ENCODE measurements at places on chromosomes 1 and 21.

DNA sequence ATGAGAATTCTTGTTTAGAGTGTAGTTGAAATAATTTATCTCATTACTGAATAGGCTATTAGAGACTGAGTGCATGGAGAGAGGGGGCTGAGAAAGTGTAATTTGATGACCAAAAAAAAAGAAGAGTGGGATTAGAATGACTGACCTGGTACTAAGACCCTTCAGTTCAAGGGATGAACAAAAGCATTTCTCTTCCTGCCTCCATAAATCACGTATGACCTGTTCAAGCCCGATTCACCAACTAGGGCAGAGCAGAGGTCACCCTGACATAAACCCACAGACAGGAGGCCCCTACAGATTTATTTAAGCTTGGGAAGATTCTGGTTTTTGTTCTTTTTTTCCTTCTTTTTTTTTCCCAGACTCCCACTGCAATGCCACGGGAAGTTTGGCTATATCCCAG is 123.7 kb upstream of the COP1 start:
- no peak for DNase-seq

- DNase-seq: no peak
Measured at GRCh38 chr1:43455213-43455889, 1.6 kb upstream of the HYI start.

DNA sequence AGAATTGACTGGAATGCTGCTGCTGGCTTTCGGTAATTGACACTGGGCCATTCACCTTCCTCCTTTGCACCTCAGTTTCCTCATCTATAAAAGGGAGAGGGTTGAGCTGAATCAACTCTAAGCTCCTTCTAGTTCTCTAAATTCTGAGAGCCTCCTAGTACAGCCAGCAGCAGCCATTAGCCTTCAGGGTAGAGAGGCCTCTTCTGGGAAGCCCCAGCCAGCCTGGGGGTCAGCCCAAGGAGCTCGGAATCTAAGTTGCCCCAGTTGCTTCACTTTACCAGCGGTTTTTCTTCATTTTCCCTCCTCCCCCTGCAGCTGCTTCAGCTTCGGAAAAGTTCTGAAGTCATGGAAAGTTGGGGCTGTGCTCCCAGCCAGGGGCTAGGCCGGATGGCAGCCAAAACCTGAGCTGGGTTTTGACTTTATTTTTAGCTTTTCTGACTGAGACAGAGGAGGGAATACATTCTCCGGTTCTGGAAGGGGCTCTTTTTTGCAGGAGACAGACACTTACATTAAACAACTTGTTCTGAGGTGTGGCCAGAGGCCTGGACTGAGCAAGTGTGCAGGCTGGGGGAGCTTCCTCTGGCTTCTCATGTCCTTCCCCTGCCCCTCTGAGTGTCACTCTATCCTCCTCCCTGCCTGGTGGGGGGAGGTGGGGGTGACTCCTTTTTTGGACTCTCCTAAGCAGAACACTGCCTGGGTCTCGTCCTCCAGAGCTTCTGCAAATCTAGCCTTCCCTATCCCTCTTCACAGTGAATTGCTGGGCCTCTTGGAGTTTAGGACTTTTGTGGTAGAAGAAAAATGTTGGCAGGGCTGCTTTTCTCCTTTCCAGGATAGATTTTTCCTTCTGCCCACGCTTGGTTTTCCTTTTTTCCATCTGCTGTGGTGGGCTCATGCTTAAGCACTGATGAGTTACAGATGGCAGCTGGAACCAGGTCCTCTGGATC is 14.4 kb downstream of the LMNA start:
- DNase-seq: peak; percentile 13

DNA sequence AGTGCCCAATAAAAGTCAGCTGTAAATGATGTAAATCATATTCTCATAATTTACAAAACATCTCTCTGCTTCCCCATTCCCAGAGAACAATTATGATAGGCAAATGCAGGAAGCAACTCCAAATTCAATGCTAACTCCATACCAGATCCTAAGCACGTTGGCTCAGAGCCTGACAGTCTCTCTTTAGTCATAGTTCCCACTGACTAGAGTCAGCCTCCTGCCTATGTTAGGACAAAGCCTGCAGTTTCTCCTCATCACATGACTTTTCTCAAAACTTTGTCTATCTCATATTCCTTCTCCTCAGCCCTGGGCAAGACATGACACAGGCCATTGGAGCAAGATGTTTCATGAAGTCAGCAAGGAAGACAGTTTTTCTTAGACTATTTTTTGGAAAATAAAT is 101.5 kb upstream of the COL24A1 start:
- no peak for DNase-seq

GRCh38 chr1:20474333-20474975 is 11.6 kb downstream of the CAMK2N1 start:
- DNase-seq: no peak

GRCh38 chr1:27891196-27891889 is 19.0 kb downstream of the THEMIS2 start:
- peak; percentile 71 for DNase-seq

DNA sequence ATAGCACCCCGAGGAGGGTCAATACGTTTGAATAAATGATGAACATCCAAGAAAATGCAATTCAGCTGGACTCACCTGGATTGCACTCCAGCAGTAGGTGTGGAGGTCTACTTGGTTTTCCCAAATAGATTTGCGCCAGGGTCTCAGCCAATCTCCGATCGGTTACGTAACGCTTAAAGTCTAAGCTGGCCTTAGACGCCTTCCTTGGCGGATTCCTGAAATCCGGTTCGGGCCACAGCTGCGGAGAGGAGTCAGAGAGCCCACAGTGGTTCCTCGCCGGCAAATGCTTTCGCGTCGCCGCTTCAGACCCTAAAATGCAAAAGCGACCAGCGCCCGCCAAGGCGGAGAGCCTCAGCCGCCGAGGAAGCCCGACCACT is 322 bp downstream of the TFB2M start:
- no peak for DNase-seq

DNA sequence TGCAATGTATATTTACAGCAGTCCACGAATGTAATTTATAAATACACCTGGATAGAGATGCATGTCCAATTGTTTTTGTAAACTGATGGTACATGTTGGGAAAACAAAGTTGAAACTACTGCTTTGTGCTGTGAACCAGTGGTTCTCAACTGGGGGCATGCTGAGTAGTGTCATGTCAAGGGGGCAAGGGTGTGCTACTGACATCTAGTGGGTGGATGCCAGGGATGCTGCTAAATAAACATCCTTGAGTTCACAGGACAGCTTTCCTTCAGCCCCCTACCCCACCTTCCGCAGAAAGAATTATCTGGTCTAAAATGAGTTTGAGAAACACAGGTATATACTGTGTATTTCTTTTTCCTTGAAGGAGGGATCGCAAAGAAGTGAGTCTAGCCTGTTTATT is 95.9 kb downstream of the RASAL2 start:
- DNase-seq: no peak

DNA sequence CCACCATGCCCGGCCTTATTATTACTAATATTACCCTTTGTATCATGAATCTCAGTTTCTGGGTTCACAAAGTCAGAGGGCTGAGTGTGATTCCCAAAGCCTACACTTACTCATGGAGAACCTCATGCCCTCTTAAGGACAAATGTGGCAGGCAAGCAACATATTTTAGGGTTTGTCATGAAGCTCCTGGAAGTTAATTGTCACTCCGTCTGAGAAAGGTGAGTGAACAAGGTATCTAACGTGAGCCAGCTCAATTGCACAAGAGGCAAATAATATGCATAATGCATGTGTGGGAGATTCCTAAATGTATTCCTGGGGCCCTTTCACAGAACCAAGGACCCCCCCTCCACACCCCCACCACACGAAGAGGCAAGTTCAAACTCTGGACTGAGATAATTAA is 10.1 kb upstream of the TIAM1 start:
- DNase-seq: no peak

- DNase-seq: no peak
Measured at GRCh38 chr1:37677808-37678207, 14.5 kb upstream of the CDCA8 start.

DNA sequence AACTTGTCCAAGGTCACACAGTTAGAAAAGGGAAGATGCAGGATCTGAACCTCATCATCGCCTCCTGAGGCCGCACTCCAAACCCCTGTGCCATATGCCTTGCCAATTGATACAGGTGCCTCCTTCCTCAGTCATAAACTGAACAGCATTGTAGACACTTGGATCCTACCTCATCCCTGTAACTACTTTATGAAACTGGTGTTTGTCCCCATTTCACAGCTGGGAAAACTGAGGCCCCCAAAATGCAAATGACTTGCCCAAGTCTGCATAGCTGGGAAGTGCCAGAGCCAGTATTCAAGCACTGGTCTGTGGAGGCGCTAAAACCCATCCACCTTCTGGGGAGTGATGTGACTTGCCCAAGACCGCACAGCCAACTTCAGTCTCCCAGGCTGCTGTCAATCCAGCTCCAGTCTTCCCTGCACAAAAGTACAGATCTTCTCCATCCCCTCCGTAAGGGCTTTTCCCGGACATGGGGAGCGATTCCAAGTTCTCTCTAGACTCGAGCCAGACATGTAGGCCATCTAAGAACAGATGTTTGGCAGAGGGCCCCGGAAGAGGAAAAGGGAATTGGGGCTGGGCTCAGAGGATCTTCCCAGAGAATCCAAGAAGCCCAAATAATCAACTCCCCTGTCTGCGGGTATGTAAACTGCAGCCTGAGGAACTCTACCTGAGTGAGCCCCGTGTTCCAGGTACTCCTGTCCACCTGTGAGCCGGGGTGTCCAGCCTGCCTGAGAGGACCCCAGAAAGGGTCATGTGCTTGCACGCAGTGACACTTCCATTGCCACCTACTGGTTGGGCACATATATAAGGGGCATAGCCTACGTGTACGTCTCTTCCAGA is 60.5 kb downstream of the SYT2 start:
- no peak for DNase-seq

GRCh38 chr1:53090227-53091147 is 28.5 kb downstream of the PODN start:
- peak; percentile 17 for DNase-seq

GRCh38 chr1:202656951-202657646 is 53.2 kb downstream of the SYT2 start:
- DNase-seq: no peak

DNA sequence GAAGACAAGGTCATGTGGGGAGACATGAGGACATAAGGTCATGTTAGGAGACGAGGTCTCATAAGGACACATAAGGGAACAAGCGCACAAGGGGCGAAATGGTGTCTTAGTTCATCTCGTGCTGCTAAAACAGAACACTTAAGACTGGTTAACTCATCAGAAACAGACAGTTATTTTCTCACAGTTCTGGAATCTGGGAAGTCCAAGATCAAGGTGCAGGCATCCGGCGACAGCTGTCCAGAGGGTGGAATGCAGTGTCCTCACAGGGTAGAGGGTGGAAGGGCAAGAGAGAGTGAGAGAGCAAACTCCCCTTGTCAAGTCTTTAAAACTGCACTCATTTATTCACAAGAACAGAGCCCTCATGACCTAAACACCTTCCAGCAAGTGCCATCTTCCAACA is 34.6 kb upstream of the PDPN start:
- DNase-seq: no peak

- no peak for DNase-seq
Measured at GRCh38 chr1:22527555-22528296, 35.6 kb upstream of the EPHA8 start.

DNA sequence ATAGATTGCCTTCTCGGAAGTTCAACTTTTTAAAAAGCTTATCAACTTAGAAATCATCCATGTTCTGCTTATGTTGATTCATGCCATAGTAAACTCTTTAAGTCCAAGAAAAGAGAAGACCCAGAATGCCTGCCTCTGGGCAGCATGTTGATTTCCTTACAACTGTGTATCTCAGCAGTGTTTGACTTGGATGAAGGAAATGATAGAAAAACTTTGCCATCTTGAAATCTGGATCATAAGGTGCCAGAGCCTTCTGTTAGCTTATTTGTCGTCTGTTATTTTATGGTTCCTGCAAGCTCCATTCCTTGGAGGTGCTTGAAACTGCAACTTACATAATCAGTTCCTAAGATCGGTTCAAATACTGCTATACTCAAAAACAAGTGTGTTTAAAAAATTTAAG is 124.5 kb downstream of the ATP5PO start:
- DNase-seq: no peak

DNA sequence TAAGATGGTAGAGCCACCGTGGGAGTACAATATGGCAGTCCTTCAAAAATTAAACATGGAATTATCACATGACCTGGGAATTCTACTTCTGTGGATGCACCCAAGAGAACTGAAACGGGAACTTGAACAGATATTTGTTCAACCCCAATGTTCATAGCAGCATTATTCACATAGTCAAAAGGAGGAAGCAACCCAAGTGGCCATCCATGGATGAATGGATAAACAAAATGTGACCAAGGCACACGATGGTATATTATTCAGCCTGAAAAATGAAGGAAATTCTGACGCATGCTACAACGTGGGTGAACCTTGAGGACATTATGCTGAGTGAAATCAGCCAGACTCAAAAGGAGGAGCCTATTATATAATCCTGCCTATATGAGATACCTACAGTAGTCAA is 22.8 kb upstream of the LAPTM5 start:
- DNase-seq: peak; percentile 35

DNA sequence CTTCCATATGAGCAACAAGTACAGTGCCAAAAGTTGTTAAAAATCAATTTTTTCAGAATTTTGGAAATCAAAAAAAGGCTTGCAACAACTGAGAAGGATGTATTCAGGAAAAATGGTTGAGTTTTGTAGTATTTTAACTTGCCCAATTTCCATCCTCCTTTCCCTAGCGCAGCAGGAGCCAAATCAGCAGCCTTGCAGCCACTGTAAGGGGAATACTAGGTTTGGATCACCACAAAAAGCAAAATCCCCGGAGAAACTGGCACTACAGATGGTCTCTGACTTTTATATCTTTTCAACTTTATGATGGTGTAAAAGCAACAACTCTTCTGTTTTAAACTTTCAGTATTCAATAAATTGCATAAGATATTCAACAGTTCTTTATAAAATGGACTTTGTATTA is 17.9 kb downstream of the DBT start:
- DNase-seq: no peak

DNA sequence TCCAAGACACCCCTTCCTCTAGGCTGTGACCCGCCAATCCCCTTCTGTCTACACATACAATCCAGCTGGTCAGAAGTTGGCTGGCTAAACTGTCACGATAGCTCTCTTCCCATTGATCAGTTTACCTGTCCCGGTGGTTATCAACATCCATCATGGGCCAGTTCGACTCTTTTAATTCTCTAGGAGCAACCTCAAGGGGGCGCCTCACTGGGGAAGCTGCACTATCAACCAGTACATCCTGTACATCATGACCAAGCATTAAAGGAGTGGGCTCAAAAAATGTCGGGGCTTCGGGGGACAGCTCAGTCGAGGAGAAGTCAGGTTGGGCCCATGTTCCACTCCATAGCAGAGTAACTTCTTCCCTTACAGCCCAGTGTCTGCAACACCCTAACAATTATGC is 53.2 kb upstream of the B3GALNT2 start:
- DNase-seq: no peak

DNA sequence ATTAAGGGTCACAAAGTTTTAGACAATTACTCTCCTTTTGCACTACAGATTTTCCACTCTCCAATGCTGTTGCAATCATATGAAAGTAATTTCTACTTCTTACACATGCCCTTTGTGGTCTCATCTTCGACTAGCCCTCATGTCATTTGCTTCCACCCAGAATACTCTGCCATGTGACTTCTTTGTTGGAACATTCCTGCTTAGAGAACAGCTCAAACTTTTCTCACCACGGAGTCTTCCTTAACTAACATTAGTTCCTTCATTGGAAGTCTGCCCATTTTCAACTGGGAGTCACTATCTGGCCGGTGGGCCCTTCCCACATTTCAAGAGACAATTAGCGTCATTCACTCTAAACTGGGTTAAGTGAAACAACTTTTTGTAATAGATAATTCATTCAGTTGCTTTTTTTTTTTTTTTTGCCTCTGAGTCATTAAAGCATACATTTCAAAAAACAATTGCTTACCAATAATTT is 142.6 kb upstream of the PALMD start:
- DNase-seq: no peak

Measured in CD4-positive, alpha-beta T cell treated with Interleukin-1 beta for 1 hour (primary cell).